ENCODE measurements at places on chromosomes 16 and 17.

- DNase-seq, result no peak
Measured at GRCh38 chr16:21990381-21990944, 10.5 kb downstream of the PDZD9 start.

DNA sequence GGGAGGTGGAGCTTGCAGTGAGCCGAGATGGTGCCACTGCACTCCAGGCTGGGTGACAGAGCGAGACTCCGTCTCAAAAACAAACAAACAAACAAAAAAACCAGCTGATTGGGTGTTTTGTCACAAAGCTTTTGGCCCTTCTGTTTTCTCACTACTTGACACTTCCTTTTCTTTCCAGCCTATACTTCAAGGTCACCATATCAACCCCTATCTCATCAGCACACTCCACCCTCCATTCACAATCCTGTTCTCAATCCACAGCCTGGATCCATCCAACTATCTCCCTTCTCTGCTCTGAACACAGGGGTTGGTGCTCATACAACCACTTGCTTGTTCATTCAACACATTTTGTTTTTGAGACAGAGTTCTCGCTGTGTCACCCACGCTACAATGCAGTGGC is 6.6 kb upstream of the MED11 start:
- no peak for DNase-seq

DNA sequence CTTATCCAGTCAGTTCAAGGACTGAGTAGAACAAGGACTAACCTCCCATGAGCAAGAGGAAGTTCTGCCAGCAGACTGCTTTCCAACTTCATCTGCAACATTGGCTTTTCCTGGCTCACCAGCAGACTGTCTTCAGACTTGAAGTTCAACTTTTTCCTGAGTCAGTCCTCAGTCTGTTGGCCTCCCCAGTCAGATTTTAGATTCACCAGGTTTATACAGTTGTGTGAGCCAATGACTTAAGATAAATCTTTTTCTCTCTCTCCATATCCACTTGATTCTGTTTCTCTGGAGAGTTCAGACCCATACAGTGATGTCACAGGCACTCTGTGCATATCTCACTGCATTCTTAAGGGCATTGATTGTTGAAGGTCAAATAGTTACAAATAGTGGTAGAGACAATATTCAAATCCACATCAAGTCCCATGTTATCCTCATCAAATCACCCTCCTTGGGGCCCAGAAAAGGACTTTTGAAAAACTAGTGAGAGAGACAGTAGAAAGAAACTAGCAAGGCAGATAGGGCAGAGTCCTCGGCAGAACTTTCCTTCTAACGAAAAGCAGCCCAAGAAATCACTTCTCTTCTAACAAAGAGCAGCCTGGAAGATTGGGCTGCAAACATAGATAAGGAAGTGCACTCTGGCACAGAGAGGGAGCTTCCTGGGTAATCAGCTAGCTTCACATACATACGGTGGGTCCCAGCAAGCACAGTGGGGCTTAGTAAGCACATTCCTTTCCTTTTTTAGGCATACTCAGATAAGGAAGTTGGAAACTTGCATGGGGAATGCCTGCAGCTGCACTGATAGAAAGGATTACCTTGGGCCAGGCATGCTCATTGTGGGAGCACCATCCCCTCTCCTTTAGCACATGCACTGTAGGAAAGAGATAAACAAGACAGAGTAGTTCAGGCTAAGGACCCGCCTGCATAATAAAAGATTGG is 132.3 kb upstream of the FAM20A start:
- peak; percentile 29 for DNase-seq

- no peak for DNase-seq
Measured at GRCh38 chr17:67041531-67041930, 2.8 kb upstream of the CACNG1 start.

- DNase-seq, result no peak
Measured at GRCh38 chr17:34913001-34913400, 48.3 kb downstream of the CCT6B start.

Measured in AG04450 (cell line).